ENCODE measurements at places on chromosomes 6 and 20. TPM values are rescaled to one million over a fixed set of nuclear protein-coding genes. Genes with fewer than 3 reads are reported as not detected.

Gene TMEM14C
- 47.4 TPM for total RNA-seq

Gene MYO6
- total RNA-seq = 37.0 TPM

Gene SLC24A3
- 6.4 TPM for total RNA-seq

Gene CDS2
- total RNA-seq = 25.7 TPM

Gene FAM217B
- 5.5 TPM for total RNA-seq

Gene XKR7
- total RNA-seq = not detected

Gene TPX2
- total RNA-seq = 24.6 TPM

Gene LY6G6C
- 1.3 TPM for total RNA-seq

Gene JARID2
- total RNA-seq = 16.3 TPM

Gene PI16
- 2.5 TPM for total RNA-seq

Gene CST7
- total RNA-seq = 2.5 TPM

Gene TRIM15
- total RNA-seq = not detected

Gene MRPS10
- 40.3 TPM for total RNA-seq

Gene TRAPPC3L
- not detected for total RNA-seq

Gene RBBP8NL
- 4.3 TPM for total RNA-seq

Gene EBF4
- total RNA-seq = 10.4 TPM

Gene ESR1
- total RNA-seq = not detected

Gene SIRPD
- total RNA-seq = not detected

Gene TRIM40
- not detected for total RNA-seq

Gene BFSP1
- total RNA-seq = 1.2 TPM

Gene ZNF341
- total RNA-seq = 2.9 TPM

Gene SNRPB
- 244 TPM for total RNA-seq

Gene ZKSCAN4
- total RNA-seq = 2.4 TPM

Gene ABCC10
- 18.9 TPM for total RNA-seq

Gene MUC21
- total RNA-seq = 220 TPM

Gene ACTL10
- total RNA-seq = 1.8 TPM

Gene FOXS1
- total RNA-seq = not detected

Gene MAP7
- 30.7 TPM for total RNA-seq

Gene SLC32A1
- not detected for total RNA-seq

Gene HLA-DQB1
- total RNA-seq = 0.47 TPM

Gene TMC2
- not detected for total RNA-seq

Gene ERVFRD-1
- not detected for total RNA-seq

Gene TMEM200A
- not detected for total RNA-seq

Gene HLA-DRA
- total RNA-seq = 200 TPM

Gene ZHX3
- 30.3 TPM for total RNA-seq

Gene ELOVL2
- 0.18 TPM for total RNA-seq

Gene NUP153
- total RNA-seq = 27.7 TPM

Gene SLC4A11
- 24.7 TPM for total RNA-seq

Gene CST2
- not detected for total RNA-seq

Gene CNKSR3
- total RNA-seq = 12.6 TPM

Gene EZR
- total RNA-seq = 317 TPM

Gene PGC
- not detected for total RNA-seq

Gene RAET1L
- 50.0 TPM for total RNA-seq

Gene TFAP2D
- not detected for total RNA-seq

Gene SLC52A3
- total RNA-seq = 0.57 TPM

Gene RBM24
- 0.62 TPM for total RNA-seq

Gene FOXC1
- 3.9 TPM for total RNA-seq

Gene PAX1
- total RNA-seq = 2.0 TPM
